ENCODE measurements at places on chromosomes 13 and 19.

DNA sequence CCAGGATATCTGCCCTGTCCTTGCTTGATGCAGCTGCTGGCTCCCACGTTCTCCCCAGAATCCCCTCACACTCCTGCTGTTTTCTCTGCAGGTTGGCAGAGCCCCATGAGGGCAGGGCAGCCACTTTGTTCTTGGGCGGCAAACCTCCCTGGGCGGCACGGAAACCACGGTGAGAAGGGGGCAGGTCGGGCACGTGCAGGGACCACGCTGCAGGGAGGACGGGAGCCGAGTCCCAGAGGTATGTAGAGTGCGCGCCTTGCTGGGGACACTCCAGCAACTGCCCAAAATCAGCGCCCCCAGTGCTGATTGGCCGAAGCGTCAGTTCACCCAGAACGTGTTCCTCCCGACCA is 30.3 kb upstream of the MIER2 start:
- no peak for DNase-seq

DNA sequence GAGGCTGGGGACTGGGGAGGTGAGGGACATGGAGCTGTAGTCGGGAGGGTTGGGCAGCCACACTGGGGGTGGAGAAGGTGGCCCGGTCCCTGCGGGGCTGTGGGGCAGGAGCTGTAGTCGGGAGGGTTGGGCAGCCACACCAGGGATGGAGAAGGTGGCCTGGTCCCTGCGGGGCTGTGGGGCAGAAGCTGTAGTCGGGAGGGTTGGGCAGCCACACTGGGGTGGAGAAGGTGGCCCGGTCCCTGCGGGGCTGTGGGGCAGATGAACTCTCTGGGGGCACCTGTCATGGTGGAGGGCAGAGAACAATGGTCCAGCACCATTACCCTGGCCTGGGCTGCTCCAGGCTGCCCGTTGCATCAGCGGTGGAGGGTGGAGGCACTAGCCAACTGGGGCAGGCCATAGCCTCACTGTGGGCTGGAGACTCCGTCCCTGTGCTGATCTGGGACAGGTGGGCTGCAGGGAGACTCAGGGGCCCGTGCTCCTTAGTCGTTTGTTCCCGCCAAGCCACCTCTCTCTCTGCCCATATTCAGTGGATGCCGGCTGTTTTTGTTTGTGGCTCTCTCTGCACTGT is 51.4 kb downstream of the ATP11A start:
- no peak for DNase-seq

- no peak for DNase-seq
Observed at GRCh38 chr13:34822650-34823049, 119.4 kb upstream of the NBEA start.

DNA sequence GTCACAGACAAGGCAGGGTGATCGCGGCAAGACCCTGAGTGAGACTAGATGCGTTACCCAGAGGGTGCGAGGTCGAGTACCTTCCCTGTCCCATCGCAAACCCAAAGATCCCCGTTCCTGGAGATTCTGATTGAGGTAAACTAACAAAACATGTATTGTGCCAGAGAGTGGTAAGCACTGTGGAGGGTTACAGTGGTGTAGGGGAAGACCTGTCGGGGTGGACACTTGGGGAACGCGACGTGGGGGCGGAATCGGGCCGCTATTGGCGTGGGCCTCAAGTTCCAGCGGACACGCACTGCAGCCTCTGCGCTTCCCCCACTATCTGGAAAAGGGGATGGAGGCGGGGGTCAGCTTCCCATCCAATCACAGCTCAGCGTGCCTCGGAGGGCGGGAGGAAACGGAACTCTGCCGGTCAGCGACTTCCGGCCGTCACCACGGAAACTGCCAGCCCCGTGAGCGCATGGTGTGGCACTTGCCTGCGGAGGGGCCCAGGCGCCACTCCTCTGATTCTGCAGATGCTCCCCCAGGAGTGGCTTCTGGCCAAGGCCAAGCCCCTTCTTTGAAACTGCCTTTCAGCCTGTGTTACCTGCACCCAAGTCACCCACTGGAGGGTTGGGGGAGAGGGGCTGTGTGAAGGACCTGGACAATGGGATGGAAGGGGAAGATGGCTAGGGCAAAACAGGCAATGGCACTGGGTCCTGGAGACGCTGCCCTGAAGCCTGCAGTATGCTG is 1.0 kb upstream of the UBE2M start:
- DNase-seq: peak; percentile 95

- DNase-seq: no peak
Observed at GRCh38 chr13:77535448-77535847, at the start of gene SCEL. SCEL (plus strand) TSS chr13:77535706; CDS start chr13:77555876, 20,170 bp downstream.

GRCh38 chr13:112603641-112604225 is 15.8 kb upstream of the TUBGCP3 start:
- DNase-seq: no peak

- no peak for DNase-seq
Observed at GRCh38 chr19:18262144-18262543, 12.1 kb downstream of the IQCN start.

DNA sequence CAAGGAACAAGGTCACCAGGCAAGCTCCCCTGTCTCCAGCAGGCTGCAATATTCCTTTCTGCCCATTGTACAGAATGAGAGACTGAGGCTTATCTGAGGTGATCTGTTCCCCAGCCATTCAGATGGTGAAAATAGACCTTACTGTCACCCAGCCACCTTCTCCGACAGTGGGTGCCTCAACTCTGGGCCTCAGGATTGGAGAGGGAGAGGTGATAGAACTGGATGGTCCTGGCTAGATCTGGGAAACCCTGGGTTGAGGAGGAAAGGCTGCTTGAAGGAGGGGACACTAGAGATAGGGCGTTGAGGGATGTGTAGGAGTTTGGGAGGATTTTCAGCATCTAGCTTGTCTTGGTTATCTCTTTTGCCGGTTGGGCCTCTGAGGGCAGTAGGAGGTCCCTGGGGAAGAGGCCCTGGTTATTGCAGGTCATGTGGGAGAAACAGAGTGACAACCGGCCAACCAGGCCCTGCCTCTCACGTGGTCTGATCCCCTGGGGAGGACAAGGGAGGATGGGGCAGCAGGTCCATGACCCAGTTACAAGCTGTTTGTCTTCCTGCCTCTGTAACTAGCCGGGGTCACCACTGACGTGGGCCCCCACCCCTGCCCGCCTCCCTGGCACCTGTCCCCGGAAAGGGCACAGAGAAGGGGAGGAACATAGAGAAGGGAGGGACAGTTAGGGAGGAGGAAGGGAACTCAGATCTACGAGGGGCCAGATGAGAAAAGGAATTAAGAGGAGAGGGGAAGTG is 8.2 kb downstream of the NFIC start:
- DNase-seq: no peak

- no peak for DNase-seq
Observed at GRCh38 chr19:37074819-37075362, 3.3 kb upstream of the ZNF420 start.

GRCh38 chr13:107678075-107678689 is 537.2 kb downstream of the LIG4 start:
- DNase-seq: no peak

- DNase-seq: no peak
Observed at GRCh38 chr13:20140487-20140886, 20.4 kb downstream of the GJA3 start.
